Activated naive CD8-positive, alpha-beta T cell treated with anti-CD3 and anti-CD28 coated beads for 36 hours (primary cell): ENCODE measurements at places on chromosomes 16 and 17. TPM values are rescaled to one million over a fixed set of nuclear protein-coding genes. Genes with fewer than 3 reads are reported as not detected.

The KRT39 gene
- not detected for total RNA-seq

The KRTAP4-3 gene
- total RNA-seq: not detected

The HAP1 gene
- total RNA-seq: 0.08 TPM

The MAP2K6 gene
- total RNA-seq: 2.9 TPM

DNA sequence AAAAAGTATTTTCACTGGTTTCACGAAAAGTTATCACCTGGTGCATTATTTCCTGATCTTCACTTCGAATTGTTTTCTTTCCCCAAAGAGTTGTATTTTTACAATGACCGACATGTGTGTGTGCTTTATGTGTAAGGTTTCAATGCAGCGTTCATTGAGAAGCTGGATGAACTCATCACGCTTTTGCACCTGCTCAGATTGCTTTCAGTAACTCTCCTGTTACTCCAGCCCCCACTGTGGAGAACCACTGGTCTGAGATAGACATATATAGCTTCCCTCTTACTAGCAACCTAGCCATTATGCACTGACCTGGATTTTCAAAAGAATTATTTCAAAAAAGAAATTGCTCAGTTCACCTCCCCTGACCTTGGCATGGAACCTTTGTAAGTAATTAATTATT is 178.3 kb upstream of the CHMP6 start:
- no peak overlapping the region for H3K4me3 ChIP-seq
- DNase-seq: no peak
- peaks cover 30% of the 10 kb centered on the region for H3K4me1 ChIP-seq
- H3K27ac ChIP-seq: no peak overlapping the region
- H3K27me3 ChIP-seq: no peaks in the 10 kb centered on the region
- peaks cover 35% of the 10 kb centered on the region for H3K36me3 ChIP-seq

DNA sequence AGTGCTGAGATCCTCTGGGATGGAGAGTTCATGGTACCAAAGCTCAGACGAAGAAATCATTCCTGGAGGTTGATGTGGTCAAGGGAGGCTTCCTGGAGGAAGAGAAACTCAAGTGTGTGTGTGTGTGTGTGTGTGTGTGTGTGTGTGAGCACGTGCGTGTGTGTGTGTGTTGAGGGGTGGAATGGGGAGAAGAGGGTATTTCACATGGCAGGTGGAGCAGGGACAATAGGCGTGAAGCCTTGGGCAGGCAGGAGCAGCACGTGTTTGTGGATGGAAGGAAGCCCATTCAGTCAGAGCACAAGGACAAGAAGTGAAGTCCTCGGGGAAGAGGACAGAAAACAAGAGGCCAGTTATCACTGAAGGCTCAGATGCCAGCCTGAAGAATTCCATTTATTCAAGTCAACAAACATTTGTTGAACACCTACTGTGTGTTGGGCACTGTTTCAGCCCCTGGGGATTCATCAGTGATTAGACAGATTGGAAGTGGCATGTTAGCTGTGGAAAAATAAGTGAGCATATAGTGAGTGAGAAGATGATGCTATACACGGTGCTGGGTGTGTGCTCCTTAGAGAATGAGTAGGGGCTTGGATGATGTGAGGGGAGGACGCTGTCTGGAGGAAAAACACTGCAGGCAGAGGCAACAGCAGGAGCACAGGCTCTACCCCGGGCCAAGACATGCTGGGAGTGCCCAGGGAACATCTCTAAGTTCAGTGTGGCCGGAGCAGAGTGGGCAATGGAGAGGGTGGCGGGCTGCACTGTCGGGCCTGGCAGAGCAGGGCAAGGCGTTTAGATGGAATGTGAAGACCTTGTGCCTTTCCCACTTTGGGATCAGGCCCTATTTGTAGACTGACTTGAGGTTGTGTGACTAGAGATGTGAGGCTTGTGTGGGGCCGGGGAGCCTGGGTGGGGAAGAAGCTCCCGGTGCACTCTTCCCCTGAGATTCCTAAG is 267.1 kb downstream of the CBLN1 start:
- H3K27ac ChIP-seq: no peak overlapping the region
- DNase-seq: no peak
- no peaks in the 10 kb centered on the region for H3K36me3 ChIP-seq
- peaks cover 2% of the 10 kb centered on the region for H3K27me3 ChIP-seq
- H3K4me1 ChIP-seq: no peaks in the 10 kb centered on the region

DNA sequence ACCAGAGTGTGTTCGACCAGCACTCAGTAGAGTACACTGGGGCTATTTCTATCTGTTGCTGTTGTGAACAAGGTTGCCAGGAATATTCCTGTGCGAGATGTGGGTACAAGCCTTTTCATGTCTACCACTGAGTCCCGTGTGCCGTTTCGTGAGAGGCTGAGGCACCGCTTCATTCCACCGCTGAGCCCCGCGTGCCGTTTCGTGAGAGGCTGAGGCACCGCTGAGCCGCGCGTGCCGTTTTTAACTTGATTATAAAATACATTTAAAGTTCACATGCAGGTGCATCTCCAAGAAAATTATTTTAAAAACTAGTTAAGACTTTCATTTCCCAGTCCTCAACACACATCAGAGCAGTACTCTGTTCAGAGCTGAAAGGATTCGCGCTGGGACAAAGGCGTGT is 78.7 kb upstream of the ZNF750 start:
- no peak for DNase-seq
- H3K27ac ChIP-seq: no peak overlapping the region
- H3K27me3 ChIP-seq: no peaks in the 10 kb centered on the region
- H3K4me1 ChIP-seq: peaks cover 11% of the 10 kb centered on the region
- H3K36me3 ChIP-seq: peaks cover 11% of the 10 kb centered on the region

DNA sequence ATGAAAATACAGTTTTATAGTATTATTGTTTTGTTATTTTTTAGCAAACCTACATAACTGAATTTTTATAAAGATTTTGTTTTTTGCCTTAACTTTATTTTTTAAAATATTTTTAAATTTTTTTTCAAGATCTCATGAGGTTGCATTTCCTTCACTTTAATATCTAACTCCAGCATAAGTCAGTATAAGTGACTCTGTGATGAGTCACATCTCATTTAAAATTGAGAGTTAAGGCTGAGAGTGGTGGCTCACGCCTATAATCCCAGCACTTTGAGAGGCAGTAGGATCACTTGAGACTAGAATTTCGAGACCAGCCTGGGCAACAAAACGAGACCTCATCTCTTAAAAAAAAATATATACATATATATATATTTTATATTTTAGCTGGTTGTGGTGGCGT is 44.0 kb downstream of the NLK start:
- no peaks in the 10 kb centered on the region for H3K27me3 ChIP-seq
- no peak overlapping the region for H3K4me3 ChIP-seq
- no peak for DNase-seq
- peaks cover 24% of the 10 kb centered on the region for H3K36me3 ChIP-seq
- H3K27ac ChIP-seq: no peak overlapping the region
- H3K4me1 ChIP-seq: peaks cover 19% of the 10 kb centered on the region

- DNase-seq: peak; percentile 56
- H3K4me1 ChIP-seq: peaks cover 19% of the 10 kb centered on the region
- no peaks in the 10 kb centered on the region for H3K27me3 ChIP-seq
- no peaks in the 10 kb centered on the region for H3K36me3 ChIP-seq
- no peak overlapping the region for H3K27ac ChIP-seq
- H3K4me3 ChIP-seq: no peak overlapping the region
Observed at GRCh38 chr16:57277586-57277985, 6.9 kb downstream of the PLLP start.

DNA sequence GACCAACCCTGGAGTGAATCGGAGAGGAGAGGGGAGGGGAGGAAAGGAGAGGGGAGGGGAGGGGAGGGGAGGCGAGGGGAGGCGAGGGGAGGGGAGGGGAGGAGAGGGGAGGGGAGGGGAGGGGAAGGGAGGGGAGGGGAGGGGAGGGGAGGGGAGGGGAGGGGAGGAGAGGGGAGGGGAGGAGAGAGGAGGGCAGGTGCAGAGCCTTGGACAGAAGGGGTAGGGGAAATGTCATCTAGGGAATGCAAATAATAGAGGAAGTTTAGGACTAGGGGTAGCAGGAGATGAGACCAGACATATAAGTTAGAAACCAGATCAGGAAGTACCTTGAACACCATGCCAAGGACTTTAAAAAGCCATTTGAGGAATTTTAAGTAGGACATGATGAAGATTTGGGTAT is 119.8 kb downstream of the RBFOX3 start:
- peaks cover 19% of the 10 kb centered on the region for H3K27me3 ChIP-seq
- H3K4me1 ChIP-seq: no peaks in the 10 kb centered on the region
- H3K27ac ChIP-seq: no peak overlapping the region
- H3K36me3 ChIP-seq: no peaks in the 10 kb centered on the region
- no peak overlapping the region for H3K4me3 ChIP-seq
- no peak for DNase-seq
